Hematopoietic multipotent progenitor cell treated with erythropoietin and hydrocortisone succinate and interleukin-3 and kit ligand, for 6 days (in vitro differentiated cells): ENCODE measurements at places on chromosomes 16 and 17.
A peak's percentile ranks its signal among the peaks of the same experiment; 100 is the strongest.

- DNase-seq: peak; percentile 16
Observed at GRCh38 chr17:181245-182049, at the start of gene DOC2B. TSS of gene DOC2B (minus strand) at chr17:181650. CDS start at chr17:181479, 171 bp downstream.

- DNase-seq: no peak
Observed at GRCh38 chr16:59238246-59238645, 504.1 kb upstream of the GOT2 start.

- DNase-seq: no peak
Observed at GRCh38 chr16:81655469-81656162, 123.5 kb upstream of the PLCG2 start.

DNA sequence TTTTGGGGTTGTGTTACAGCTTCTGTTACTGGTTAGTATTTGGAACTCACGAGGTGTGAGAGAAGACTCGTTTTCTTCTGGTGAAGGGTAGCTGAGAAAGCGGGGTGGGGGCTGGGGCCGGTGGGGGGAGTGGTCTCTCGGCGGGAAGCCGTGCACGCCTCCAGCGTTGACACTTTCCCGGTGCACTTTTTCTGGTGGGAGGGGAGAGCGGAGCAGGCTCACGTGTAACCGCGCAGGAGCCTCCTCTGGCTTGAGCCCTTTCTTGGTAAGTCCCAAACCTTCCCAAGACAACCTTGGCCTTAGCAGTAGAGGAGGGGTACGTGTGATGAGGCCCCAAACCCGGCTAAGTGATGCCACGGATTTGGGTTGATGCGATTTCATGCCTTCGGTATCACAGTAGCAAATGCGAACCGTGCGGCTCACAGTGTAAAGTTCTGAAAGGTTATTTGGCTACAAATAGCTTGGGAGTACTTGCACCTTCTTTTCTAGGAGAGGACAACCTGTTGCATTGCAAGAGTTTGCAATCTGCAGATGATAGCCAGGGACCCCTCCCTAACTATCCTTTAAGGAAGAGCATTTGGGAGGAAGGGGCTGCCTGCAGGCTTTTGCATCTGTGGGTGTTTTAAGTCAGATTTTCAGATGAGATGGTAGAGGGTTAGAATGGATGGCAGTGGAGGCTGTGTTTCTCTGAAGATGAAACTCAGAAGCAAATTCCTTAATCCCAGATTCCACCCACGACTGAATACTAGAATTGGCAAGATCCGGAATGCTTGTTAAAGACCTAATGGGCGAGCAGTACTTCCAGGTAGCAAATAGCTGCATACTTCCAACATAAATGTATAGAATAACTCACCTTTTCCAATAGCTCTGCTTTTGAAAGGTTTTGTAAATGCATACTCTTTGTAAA, 1.5 kb downstream of the HLF start:
- DNase-seq: no peak

- peak; percentile 84 for DNase-seq
Observed at GRCh38 chr17:17919169-17920107, 52.8 kb downstream of the TOM1L2 start.

- no peak for DNase-seq
Observed at GRCh38 chr16:62711797-62712196, 675.6 kb upstream of the CDH8 start.

- DNase-seq: no peak
Observed at GRCh38 chr17:80442323-80442659, 27.3 kb downstream of the ENDOV start.

- DNase-seq: no peak
Observed at GRCh38 chr17:34581446-34582184, 2.2 kb downstream of the TMEM132E start.

GRCh38 chr17:32276171-32276601, 10.6 kb downstream of the RHBDL3 start:
- DNase-seq: no peak

DNA sequence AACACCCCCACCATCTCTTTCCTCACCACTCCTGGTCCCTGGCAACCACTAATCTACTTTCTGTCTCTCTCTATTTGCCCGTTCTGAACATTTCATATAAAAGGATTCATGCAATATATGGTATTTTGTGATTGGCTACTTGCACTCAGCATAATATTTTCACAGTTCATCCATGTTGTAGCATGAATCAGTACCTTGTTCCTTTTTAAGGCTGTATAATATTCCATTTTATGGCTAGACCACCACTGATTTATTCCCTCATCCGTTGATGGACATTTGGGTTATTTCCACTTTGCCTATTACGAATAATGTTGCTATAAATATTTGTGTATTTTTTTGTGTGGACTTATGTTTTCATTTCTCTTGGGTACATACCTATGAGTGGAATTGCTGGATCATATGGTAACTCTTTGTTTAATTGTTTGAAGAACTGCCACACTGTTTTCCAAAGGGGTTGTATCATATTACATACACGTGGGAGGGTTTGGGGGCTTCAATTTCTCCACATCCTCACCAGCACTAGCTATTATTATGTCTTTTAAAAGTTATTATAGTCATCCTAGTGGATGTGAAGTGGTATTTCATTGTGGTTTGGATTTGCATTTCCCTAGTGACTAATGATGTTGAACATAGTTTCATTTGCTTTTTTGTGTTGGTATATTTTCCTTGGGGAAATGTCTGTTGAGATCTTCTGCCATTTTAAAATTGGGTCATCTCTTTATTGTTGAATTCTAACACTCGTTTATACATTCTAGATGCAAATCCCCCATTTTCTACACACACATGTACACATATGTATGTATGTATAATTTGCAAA, 26.3 kb downstream of the SEC14L5 start:
- no peak for DNase-seq

DNA sequence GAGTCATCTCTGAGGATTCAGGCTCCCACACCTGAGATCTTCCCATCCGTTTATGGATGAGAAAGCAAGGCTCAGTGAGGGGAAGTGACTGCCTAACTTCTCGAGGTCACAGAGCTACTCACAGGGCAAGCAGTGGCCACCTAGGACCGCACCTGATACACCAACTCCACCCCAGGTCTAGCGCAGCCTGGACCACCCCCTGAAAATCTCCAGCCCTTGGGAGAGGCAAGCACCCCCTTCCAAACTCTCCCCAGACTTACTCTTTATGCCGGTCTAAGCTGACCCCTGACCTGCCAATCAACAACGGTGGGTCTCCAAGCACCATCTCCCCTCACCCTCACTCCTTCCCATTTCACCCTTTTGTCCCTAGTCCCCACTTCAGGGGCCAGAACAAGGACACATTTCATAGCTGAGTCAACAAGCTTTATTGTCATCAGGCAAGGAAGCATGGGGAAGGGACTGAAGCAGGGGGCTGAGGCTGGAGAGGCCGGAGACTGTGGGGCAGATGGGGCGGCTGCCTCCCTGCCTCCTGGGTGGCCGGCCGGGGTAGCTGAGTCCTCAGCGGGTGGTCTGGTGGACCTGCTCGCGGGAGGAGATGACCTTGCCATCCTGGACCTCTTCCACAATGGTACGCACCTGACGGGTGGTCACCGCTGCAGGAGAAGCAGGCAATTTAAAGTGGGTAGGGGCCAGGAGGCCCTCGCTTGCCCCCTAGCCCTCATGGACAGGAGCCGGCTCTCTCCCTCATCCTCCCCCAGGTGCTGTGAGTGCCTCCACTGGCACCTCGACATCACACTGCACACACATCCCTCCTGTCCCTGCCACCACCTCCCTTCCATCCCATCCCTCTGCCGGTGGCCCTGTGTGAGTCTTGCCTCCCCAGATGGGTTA, 5.1 kb downstream of the KRT17 start:
- DNase-seq: no peak

- no peak for DNase-seq
Observed at GRCh38 chr17:64084940-64085649, 44.8 kb downstream of the ERN1 start.

DNA sequence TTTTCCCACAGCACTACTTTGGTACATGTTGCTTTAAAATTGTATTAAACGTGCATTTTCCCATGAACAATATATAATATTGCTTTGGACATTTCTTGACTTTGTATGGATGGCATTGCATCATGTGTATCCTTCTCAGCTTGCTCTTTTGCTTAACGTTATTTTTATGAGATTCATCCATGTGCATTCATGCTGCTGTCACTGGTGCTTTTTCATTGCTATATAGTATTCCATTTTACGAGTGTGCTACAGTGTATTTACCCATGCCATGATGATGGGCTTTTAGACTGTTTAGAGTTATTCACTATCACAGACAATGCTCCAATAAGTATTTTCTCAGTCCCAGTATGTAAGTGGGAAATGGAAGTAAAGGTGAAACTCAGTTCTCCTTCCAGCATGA, 195.2 kb upstream of the COX10 start:
- no peak for DNase-seq

DNA sequence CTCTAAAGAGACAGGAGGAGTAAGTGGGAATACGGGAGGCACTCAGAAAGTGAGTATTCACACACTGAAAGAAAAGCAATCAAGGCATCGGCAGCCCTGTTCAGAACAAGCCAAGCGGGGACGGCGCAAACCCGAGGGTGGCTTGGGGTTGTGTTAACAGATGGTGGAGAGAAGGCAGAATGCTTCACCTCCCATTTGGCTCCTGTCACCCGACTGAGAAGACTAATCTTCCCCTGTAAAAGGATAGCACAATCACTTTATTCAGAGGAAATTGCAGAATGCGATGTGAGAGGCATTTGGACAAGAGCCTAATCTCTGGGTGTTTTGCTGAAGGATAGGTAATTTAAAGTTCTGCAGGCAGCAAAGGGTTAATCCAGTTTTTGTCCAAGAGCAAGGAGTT, 119.3 kb upstream of the WSCD1 start:
- no peak for DNase-seq
